ENCODE measurements at places on chromosomes 12 and 14.

DNA sequence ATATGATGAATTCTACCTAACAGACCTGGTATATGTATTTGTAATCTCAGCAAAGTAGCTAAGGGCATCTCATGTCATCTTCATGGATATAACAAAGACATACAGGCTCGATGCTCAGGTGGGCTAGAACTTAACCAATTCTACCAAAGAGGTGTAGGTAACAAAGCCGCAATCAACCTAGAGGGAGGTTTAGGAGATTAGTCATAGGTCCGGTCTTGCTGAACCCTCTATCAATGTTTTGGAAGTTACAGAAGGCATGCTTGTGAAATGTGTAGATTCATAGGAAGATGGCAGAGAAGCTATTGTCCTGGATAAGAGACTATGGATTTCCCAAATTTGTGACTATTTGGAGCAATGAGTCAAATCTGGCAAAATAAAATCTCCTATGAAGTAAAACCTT lies 42.6 kb upstream of the SYCP3 start:
- no peak for DNase-seq

GRCh38 chr14:73625706-73626105 lies 13.4 kb downstream of the ACOT6 start:
- DNase-seq: no peak

DNA sequence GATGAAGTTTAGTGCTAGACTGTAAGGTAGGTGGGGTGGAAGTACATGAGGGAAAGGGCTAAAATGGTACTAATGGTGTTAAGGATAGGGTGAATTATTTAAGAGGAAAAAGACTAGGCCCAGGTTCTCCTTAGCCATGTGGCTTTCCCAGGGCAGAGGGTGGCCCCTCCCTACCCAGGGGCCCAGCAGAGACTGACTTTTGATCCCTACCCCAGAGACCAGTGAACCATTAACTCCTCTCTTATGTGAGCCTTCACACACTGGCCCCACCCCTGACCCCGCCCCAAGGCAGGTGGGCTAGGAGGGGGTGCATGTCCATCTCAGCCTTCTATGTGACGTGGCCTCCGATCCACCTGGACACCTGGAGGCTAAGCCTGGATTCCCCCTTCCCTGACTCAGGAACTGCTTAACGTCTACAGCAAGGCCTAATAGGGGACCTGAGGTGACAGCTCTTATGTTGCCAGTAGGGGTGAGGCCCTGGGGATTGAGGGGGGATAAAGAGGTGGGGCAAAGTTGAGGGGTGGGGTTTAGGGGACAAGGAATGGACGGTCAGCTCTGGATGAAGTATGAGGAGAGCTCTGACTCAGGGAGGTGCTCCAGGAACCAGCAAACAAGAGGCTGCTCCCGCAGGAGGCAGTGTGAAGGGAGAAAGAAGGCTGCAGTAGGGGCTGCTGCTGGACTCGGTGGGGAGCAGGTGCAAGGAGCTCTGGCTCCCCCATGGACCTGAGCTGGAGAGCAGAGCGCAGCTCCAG lies 757 bp downstream of the SLC39A5 start:
- no peak for DNase-seq

- DNase-seq: no peak
These were observed 107.2 kb downstream of the PDE3A start for GRCh38 chr12:20475542-20475941.

- no peak for DNase-seq
These were observed 48.5 kb downstream of the TTC8 start for GRCh38 chr14:88872976-88873375.

DNA sequence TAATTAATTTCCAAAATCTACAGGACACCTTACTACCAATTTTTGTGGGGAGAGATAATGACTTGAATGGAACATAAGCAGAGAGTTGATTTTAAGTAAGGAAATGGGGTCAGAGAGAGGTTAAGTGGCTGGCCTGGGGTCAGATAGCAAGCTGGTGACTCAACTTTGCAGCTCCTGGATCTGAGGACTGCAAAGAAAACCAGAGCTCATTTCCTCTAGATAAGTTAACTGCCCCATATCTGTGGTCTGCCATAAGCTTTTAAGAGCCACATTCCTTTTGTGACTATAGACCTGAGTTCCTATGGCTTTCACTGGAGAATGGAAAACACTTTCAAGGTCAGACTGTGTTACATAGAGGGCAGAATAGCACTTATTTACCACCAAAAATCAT lies 201.2 kb upstream of the PRICKLE1 start:
- DNase-seq: no peak
